Thyroid gland (tissue), 4 donors: ENCODE measurements at places on chromosomes 2 and 18. TPM values are rescaled to one million over a fixed set of nuclear protein-coding genes. Genes with fewer than 3 reads are reported as not detected.

DNA sequence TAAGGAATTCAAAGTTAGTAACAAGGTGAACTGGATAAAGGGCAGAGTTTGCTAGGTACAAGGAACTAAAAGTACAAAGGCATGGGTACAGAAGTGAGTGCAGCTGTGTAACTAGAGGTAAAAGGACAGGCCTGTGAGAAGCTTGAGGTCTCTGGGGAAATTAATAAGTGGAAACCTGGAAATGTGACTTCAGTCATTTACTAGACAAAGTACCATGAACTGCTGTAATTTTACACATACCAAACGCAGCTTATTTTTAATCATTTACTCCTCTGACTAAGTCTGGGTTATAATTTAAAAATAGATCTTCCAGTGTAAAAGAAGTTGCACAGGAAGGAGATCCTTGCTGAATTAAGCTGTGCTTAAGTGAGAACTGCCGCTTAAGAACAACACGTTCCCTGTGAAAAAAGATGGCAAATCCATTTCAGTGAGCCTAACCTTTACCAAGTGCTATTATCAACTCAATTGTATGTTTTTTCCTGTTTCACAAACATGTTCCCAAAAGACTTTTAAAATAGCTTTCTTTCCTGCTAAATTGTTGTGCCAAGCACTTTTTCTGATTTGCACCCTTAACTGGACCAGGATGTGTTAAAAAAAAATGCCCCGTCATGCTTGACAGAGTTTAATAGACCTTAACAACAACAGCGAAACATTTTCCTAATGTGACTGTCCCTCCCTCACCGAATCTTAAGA lies 44.3 kb downstream of the CALCRL start:
- no peak for DNase-seq

- DNase-seq, result no peak
Measured at GRCh38 chr18:46055838-46056230, 16.2 kb downstream of the PSTPIP2 start.

DNA sequence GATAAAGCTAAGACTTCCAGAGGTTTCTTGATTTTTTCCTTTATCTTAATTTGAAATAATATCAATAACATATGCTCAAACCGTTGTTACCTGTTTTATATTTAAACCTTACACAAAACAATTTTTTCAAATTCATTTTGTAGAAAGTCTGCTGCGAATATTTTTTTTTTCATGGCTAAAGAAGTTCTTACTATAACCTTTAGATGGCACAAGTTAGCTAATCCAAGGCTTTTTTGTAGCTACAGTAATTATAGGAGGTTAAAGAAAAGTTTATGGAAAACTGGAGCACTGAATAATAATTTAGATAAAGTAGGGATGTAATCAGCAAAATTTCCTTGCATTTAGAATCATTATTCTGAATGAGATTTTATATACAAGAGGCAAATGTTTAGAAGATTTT lies 78.0 kb upstream of the PNPT1 start:
- DNase-seq, result no peak

GMCL1 gene
- 19.8 TPM for total RNA-seq

DNA sequence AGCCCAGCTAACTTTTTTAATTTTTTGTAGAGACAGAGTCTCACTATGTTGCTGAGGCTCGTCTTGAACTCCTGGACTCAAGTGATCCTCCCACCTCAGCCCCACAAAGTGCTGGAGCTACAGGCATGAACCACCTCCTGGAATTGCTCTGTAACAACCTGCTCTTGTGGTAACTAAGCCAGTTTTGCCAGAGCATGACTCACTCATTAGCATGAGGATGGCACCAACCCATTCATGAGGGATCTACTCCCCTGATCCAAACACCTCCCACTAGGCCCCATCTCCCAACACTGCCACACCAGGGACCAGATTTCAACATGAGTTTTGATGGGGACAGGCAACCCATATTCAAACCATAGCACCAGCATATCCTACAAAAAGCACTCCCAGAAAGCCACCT lies 348.9 kb upstream of the RAB12 start:
- DNase-seq, result no peak
